ENCODE measurements at places on chromosomes 12 and 14.

GRCh38 chr12:14278294-14278953, 87.1 kb upstream of the ATF7IP start:
- DNase-seq, result no peak

GRCh38 chr12:38527631-38528030, 211.1 kb downstream of the ALG10B start:
- no peak for DNase-seq

- no peak for DNase-seq
These were observed 33.3 kb downstream of the GALNT9 start for GRCh38 chr12:132296063-132296462.

- DNase-seq, result peak; percentile 23
These were observed 20.1 kb upstream of the AKAP5 start for GRCh38 chr14:64444984-64445845.

DNA sequence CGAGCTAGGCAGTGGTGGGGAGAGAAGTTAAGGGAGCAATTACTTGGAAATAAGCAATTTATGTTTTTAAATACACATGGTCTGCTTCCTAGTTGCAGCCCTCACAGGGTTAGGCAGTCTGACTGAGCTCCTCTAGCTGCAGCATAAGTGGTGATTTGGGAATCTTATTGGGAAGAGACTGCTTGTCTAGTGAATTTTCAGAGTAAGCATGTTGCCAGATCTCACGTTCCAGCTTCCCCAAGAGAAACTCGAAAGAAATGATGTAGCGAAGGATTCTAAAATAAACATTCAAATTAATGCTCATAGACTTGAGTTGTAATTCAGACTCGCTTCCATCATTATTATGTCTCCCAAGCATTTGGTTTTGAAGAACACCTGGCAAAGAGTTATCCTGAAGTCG, 440.2 kb downstream of the ATP23 start:
- no peak for DNase-seq

DNA sequence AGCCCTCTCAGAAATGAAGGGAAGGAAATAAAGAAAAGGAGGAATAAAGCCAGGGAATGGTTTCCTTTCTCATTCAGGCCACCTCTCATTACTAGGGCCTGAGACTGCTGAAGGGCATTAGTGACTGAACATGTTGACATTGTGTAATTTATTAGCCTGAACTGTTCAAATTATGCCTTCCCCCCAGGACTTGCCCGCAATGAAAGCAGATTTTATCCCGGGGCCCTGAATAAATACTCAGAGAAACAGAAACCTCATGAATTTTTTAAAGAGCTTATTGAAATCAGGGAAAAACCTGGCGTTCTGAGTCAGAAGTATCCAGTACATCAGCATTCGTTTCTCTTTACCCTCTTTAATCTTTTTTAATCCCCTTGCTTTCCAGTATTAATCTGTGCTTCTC, 35.9 kb upstream of the WSCD2 start:
- no peak for DNase-seq

DNA sequence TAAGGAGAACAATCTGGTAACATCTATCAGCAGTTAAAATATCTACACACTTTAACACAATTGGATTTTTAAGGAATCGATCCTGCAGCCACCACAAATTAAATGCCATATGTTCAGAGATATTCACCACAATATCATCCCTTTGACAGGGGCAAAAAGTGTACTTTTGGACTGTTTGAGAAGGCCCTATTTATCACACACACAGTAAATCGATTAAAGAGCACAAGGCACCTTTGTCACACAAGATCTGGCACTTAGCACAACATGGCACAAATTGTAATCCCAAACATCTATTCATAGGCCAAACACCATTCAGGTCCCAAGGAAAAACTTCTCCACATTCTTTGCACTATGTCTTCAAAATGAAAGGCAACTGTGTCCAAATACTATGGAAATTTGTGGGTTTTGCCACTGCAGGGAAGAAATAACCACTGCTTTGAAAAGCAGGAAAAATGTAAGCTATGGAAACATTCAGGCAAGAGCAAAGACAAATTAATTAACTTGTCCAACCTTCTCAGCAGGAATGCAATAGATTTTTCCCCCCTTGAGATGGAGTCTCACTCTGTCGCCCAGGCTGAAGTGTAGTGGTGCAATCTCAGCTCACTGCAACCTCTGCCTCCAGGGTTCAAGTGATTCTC, 282.5 kb upstream of the TMPO start:
- DNase-seq, result no peak

- no peak for DNase-seq
These were observed 22.9 kb upstream of the RDH16 start for GRCh38 chr12:56980268-56980667.

GRCh38 chr12:108305520-108305919, 33.6 kb downstream of the CMKLR1 start:
- no peak for DNase-seq

DNA sequence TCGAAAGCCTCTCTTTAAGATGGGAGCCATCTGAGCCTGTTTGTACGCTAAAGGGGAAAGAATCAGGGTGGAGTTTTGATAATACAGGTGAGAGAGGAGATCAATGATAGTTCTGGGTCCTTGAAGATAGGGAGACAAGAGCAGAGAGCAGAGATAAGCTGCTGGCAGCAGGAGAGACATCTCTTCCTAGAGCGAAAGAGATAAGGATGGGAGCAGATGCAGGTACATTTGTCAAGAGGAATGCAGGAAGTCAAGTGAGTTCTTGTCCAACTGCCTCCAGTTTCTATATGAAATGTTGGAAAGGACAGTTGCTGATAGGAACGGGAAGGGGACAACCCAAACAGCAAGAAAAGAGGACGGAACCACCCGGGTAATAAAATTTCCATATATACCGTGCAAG, 24.7 kb upstream of the HIF1A start:
- DNase-seq, result no peak

DNA sequence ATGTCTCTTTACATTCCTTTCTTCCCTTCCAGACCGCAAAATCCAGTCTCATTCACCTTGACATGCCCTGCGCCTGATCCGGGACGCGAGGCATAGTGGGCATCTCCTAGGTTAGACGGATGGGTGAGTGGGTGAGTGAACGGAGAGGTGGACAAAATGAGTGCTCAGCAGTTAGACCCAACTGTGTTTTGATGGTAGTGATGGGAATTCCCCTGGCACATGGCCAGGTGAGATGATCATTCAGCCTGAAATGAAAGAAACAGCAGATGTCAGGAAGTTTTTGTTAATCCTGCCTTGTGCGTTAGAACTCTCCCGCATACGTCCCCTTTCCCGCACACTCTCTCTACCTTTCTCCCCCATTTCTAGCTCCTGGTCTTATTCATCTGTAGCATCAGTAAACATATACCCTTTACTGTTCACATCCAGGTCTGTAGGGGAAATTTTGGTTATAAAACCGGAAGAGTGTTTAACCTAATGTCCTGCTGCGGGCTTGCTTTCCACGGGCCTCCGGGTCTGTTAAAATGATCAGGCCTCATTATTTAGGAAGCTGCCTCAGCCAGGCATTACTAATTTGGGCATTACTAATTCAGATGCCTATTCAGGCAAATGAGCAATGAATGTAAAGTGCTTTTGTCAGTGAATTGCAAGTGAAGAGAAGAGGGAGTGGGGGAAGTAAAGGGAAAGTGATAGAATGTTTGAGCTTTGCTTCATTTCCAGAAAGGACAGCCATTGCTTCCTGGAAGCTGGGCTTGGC, 172.8 kb downstream of the ETV6 start:
- DNase-seq, result no peak

- DNase-seq, result no peak
These were observed 33.8 kb downstream of the CACNA2D4 start for GRCh38 chr12:1884651-1885050.

GRCh38 chr12:109010259-109010658, 10.6 kb downstream of the SVOP start:
- no peak for DNase-seq

- no peak for DNase-seq
These were observed 315.5 kb downstream of the SNAPC1 start for GRCh38 chr14:62077676-62078261.

GRCh38 chr12:50609292-50609874, 104.6 kb downstream of the DIP2B start:
- DNase-seq, result no peak
